Mesenchymal stem cell (in vitro differentiated cells and primary cell): ENCODE measurements at places on chromosomes 2 and 18.

- peak; percentile 92 for DNase-seq
These were observed 24.4 kb downstream of the GRHL1 start for GRCh38 chr2:9975805-9976447.

- DNase-seq = no peak
These were observed 8.1 kb downstream of the ACKR3 start for GRCh38 chr2:236577481-236578410.

DNA sequence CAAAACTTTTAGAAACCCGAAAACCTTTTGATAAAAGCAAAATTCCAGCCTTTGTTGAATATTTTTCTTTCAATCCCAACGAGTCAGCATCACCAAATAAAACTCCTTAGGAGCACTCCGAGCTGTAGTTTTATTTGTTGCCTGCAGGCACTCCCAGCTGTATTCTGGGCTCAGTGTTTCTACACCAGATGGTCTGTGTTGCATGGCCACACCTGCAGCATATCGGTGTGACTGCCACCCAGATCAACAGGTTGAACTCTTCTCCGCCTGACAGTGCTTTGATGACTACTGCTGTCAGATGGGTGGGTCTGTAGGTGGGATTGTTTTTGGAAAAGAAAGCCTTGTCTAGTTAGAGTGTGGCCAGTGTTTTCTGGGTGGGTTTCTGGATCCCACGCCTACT, 32.7 kb downstream of the APCDD1 start:
- no peak for DNase-seq

GRCh38 chr2:109437325-109438090, 176.3 kb downstream of the SEPTIN10 start:
- DNase-seq = no peak

DNA sequence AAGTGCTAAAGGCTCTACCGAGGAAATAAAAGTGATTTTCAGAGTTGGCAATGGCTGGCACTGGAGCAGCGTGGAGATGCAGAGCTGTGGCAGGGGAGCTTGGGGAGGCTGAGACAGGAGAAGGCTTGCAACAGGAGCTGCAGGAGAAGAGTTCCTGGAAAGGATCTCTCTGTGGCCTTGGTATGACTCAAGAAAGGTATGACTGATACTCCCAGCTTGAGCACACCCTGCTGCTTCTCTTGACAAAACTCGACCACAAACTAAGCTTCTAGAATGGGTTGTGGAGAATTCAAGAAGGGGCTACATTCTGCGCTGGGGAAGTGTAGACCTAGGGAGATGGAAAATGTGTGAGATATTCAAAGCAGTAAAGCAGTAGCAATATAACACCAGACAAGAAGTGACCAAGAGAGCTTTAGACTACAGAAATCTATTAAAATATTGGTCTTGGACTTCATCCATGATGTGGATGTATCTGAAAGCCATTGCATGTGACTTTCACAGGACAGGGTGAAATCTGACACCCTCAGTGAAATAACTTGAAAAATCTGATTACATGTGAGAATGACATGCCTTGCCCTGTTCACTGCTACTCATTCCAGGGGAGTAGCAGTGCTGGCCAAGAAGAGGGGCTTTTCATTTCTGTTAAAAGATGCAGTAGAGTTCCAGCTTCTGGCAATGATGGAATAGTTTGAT, 41.5 kb downstream of the SUCLG1 start:
- DNase-seq = no peak

- DNase-seq = peak; percentile 22
These were observed 46.4 kb upstream of the REEP1 start for GRCh38 chr2:86383844-86384243.
